Thoracic aorta (tissue), 2 donors: ENCODE measurements at places on chromosomes 13 and 19. TPM values are rescaled to one million over a fixed set of nuclear protein-coding genes. Genes with fewer than 3 reads are reported as not detected.

GRCh38 chr13:40330950-40331349, 335.5 kb downstream of the FOXO1 start:
- H3K4me3 ChIP-seq: no peak overlapping the region
- peaks cover under 1% of the 10 kb centered on the region for H3K4me1 ChIP-seq
- H3K27me3 ChIP-seq: no peaks in the 10 kb centered on the region

DNA sequence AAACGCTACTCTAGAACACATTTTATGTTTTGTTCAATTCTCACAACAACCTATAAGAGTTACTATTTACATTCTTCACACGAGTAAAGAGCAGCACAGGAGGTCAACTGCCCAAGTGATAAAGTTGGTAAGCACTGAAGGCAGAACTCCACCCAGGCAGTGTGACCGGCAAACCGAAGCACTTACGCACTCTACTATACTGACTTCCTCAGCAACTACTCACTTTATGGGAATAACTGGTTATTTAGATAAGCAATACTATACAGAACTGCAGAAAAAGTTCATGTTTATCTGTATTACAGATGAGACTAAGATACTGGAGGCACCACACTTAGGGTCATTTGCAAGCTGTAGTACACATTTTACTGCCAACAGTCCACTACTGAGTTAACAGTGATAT, 28.8 kb downstream of the FOXO1 start:
- H3K27me3 ChIP-seq: no peaks in the 10 kb centered on the region
- DNase-seq: no peak
- H3K27ac ChIP-seq: no peak overlapping the region
- peaks cover 34% of the 10 kb centered on the region for H3K4me1 ChIP-seq
- no peaks in the 10 kb centered on the region for H3K36me3 ChIP-seq
- H3K4me3 ChIP-seq: peak overlapping the region; percentile 20

Gene FGF22
- total RNA-seq: 0.27 TPM

DNA sequence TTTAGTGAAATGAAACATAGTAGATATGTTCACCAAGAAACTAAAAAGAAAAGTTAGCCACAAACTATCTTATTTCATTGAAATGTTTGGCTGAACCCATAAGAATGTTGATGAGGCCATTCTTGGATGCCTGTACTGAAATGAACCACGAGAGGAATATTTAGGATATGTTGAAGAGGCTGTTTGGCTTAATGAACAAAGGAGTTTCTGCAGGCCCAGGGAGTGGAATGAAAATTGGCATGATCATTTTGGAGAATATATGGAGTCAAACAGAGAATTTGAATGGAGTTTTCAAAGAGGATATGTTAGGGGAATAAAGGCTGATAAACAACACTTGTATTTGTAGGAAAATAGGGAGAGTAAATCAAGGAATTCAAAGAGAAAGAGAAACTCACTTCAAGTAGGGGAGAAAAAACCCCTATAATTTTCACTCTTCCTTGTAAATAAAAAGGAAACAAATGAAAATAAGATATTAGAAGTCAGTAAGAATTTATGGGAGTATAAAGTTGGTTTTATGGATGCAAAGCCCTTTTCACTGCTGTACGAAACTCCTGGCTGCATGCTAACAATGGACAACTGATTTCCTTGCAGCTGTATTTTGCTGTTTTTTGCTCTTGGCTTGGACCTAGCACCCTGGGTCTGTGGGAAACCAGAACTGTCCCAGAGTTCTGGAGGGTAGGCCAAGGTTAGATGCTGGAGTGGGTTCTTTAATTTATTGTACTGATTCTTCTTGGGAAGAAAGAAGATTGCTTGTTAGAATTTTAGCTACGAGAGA, 36.5 kb downstream of the KL start:
- H3K27ac ChIP-seq: no peak overlapping the region
- DNase-seq: no peak
- H3K4me3 ChIP-seq: peak overlapping the region; percentile 26

DNA sequence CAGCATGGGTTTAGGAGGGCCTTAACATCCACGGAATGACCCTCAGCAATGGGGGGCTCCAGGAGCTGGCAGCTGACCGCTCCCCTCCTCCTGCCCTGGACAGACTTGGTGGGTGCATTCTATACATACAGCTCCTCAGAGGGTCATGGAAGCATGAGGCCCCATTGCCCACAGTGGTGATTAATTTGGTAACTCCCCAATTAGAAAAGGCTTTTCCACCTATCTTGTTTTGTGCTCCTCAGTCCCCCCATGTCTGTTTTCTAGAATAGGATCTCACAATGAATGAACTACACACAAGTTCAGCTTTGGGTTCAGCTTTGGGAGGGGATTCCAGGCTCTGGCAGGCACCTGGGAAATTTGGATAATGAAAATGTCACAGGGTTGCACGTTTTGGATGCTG, 707.8 kb downstream of the UQCRFS1 start:
- no peak for DNase-seq
- H3K36me3 ChIP-seq: no peaks in the 10 kb centered on the region
- H3K4me1 ChIP-seq: no peaks in the 10 kb centered on the region
- H3K27me3 ChIP-seq: no peaks in the 10 kb centered on the region

DNA sequence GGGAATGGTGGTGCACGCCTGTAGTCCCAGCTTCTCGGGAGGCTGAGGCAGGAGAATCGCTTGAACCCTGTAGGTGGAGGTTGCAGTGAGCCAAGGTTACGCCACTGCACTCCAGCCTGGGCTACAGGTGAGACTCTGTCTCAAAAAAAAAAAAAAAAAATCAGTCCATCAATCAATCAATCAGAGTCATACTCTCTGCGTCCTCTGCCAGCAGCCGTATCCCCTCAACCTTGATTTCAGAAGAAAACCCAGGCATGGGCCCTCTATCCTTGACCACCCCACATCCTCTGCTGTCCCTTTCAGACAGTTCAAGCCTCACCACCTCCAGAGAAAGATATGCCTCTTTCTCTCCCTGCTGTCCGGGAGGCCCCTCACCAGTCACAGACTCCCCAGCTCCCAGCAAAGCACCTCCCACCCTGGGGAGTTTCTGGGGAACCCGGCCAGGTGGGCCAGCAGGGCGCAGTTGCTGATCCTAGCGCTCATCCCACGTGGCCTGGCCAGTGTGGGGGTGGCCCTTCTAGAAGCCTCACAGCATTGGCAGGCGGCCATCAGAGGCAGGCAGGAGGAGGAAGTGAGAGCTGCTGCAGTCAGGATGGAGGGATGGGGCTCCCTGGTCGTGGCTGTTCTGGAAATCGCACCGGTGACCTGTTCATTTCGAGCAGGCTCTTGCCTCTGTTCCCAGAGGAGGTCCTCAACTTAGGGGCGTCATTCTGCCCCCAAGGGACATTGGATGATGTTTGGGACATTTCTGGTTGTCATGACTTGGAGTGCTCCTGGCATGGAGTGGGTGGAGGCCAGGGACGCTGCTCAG, 10.2 kb upstream of the JSRP1 start:
- peaks cover 21% of the 10 kb centered on the region for H3K4me1 ChIP-seq
- H3K27ac ChIP-seq: peak overlapping the region; percentile 47
- H3K4me3 ChIP-seq: peak overlapping the region; percentile 47
- no peaks in the 10 kb centered on the region for H3K27me3 ChIP-seq

Gene AP1M2
- total RNA-seq: not detected

DNA sequence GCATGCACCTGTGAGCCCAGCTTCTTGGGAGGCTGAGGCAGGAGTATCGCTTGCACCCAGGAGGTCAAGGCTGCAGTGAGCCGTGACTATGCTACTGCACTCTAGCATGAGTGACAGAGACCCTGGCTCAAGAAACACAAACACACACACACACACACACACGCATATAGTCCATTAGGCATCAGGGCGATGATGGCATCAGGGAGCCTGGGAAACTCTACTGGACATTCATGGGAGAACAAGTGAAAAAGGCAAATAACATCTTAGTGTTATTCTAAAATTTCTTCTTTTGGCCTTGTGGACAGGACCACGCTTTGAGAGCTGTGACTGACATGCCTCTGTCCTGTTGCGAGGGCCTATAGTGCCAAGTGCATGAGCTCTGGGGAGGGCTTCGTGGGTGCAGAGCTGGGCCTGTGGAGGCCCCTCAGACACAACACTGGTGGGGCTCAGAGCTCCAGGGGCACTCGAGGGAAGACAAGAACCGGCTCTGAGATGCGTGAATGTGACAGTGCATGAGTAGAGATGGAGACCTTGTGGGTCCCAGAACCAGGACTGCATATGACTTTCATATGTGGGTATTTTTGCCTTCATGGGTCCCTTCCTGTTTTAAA, 8.0 kb upstream of the USF2 start:
- H3K27ac ChIP-seq: no peak overlapping the region
- H3K4me1 ChIP-seq: peaks cover 9% of the 10 kb centered on the region
- no peaks in the 10 kb centered on the region for H3K36me3 ChIP-seq
- DNase-seq: no peak
- H3K4me3 ChIP-seq: no peak overlapping the region
- H3K27me3 ChIP-seq: no peaks in the 10 kb centered on the region

Gene DHDH
- not detected for total RNA-seq

GRCh38 chr13:29507356-29507755, 88.1 kb downstream of the SLC7A1 start:
- H3K4me3 ChIP-seq: no peak overlapping the region
- no peak overlapping the region for H3K27ac ChIP-seq
- peaks cover 13% of the 10 kb centered on the region for H3K4me1 ChIP-seq
- no peaks in the 10 kb centered on the region for H3K27me3 ChIP-seq

- no peak overlapping the region for H3K27ac ChIP-seq
- H3K27me3 ChIP-seq: no peaks in the 10 kb centered on the region
- H3K4me3 ChIP-seq: no peak overlapping the region
- no peak for DNase-seq
- H3K4me1 ChIP-seq: no peaks in the 10 kb centered on the region
Observed at GRCh38 chr19:35417713-35418534, 30.1 kb upstream of the FFAR2 start.

- no peaks in the 10 kb centered on the region for H3K27me3 ChIP-seq
- no peaks in the 10 kb centered on the region for H3K4me1 ChIP-seq
- H3K27ac ChIP-seq: no peak overlapping the region
- H3K36me3 ChIP-seq: no peaks in the 10 kb centered on the region
Observed at GRCh38 chr19:56348289-56348877, 33.7 kb upstream of the ZSCAN5A start.

Gene EVI5L
- 12.1 TPM for total RNA-seq

GRCh38 chr13:30796631-30797601, 61.6 kb downstream of the ALOX5AP start:
- H3K27ac ChIP-seq: no peak overlapping the region
- H3K4me1 ChIP-seq: peaks cover 27% of the 10 kb centered on the region
- no peaks in the 10 kb centered on the region for H3K36me3 ChIP-seq
- no peaks in the 10 kb centered on the region for H3K27me3 ChIP-seq
- peak overlapping the region; percentile 57 for H3K4me3 ChIP-seq

DNA sequence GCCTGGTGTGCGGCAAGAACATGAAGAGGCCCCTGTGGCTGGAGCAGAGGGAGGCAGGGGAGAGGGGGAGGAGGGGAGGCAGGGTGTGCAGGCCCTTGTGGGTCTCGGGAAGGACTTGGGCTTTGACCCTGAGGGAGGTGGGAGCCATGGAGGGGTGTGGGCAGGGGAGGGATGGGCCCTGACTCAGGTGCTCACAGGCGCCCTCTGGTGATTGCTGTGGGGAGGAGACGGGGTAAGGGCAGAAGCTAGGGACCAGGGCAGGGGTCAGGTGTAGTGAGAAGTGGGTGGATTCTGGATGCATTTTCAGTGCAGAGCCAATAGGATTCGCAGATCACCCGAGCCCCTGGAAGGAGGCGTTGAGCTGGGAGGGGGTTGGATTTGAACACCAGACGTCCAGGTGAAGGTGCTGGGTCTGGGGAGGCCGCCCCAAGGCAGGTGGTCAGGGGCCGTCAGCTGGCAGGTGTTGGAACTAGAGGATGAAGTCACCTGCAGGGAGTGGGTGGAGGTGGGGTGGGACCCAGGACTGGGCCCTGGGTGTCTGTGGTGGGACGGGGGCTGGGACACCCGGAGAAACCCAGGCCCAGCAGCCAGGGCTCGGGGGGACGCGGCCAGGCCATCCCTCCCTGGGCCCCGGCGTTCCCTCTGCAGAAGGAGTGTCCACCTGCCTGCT, 185.4 kb downstream of the KDM4B start:
- H3K4me3 ChIP-seq: no peak overlapping the region
- no peaks in the 10 kb centered on the region for H3K4me1 ChIP-seq

Gene SKA3
- total RNA-seq: not detected

DNA sequence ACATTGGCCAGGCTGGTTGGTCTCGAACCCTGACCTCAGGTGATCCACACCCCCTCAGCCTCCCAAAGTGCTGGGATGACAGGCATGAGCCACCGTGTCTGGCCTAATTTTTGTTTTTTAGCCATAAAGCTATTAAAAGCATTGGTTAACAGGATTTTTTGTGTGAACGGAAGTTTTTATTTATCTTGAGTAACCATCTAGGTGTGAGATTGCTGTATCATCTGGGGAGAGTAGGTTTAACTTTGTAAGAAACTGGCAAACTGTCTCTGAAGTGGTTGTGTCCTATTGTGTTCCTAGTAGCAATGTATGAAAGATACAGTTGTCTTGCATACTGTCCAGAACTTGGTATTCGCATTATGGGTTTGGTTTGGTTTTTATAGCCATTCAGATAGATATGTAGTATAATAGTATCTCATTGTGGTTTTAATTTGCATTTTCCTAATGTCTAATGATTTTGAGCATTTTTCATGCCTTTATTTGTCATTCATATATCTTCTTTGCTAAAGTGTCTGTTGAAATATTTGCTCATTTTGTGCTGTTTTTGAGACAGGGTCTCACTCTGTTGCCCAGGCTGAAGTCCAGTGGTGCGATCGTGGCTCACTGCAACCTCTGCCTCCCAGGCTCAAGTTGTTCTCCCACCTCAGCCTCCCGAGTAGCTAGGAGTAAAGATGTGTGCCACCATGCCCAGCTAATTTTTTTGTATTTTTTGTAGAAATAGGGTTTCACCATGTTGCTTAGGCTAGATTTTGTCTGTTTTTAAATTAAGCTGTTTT, 13.5 kb upstream of the PLEKHF1 start:
- no peak for DNase-seq
- H3K4me3 ChIP-seq: no peak overlapping the region
- no peaks in the 10 kb centered on the region for H3K36me3 ChIP-seq

DNA sequence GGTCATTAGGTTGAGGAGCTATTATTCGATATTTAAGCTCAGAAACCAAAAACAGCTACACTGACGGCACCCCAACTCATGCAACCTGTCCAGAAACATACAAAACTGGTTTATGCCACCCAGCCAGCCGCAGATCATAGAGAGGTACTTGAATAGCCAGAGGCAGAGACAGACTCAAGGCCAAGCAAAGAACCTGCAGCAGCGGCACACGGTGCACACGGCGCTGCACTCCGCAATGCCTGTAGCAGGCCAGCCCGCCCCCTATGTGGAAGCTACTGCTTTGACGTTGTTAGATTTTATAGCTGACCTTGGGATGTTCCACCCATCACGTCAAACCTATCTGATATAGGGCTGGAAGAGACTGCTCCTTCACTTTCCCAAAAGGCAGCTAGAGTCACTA, 11.9 kb upstream of the DHRS12 start:
- no peaks in the 10 kb centered on the region for H3K36me3 ChIP-seq
- DNase-seq: no peak
- peaks cover 15% of the 10 kb centered on the region for H3K4me1 ChIP-seq
- H3K4me3 ChIP-seq: no peak overlapping the region
- H3K27me3 ChIP-seq: no peaks in the 10 kb centered on the region

- H3K4me3 ChIP-seq: no peak overlapping the region
- no peaks in the 10 kb centered on the region for H3K36me3 ChIP-seq
- no peaks in the 10 kb centered on the region for H3K4me1 ChIP-seq
Observed at GRCh38 chr13:31853643-31854326, 114.5 kb downstream of the RXFP2 start.

- no peaks in the 10 kb centered on the region for H3K36me3 ChIP-seq
- H3K4me1 ChIP-seq: peaks cover 9% of the 10 kb centered on the region
- DNase-seq: no peak
Observed at GRCh38 chr13:31765138-31765785, 25.9 kb downstream of the RXFP2 start.
